ENCODE measurements at places on chromosomes 13 and 19.

- DNase-seq = no peak
- H3K4me1 ChIP-seq = no peaks in the 10 kb centered on the region
- no peaks in the 10 kb centered on the region for H3K27me3 ChIP-seq
- H3K36me3 ChIP-seq = no peaks in the 10 kb centered on the region
Observed at GRCh38 chr13:29681864-29682263, 86.4 kb upstream of the SLC7A1 start.

DNA sequence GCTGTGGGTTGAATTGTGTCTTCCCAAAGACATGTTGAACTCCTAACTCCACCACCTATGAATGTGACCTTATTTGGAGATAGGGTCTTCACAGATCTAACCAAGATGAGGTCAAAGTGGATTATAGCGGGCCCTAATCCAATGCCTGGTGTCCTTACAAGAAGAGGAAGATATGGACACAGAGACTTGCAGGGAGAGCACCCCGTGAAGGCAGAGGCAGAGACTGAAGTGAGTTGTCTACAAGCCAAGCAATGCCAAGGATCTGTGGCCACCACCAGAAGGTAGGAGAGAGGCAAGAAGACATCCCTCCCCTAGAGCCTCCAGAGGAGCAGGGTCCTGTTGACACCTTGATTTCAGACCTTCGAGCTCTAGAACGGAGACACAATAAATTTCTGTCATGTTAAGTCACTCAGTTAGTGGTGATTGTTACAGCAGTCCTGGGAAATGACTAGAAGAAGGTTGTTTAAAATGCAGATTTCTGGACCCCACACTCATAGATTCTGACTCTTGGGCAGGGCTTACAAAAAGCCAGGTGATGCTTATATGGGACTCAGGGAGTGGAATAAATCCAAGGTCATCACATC lies 70.6 kb downstream of the FGF9 start:
- H3K4me1 ChIP-seq = no peaks in the 10 kb centered on the region
- no peaks in the 10 kb centered on the region for H3K36me3 ChIP-seq
- no peak overlapping the region for H3K27ac ChIP-seq
- no peak for DNase-seq
- H3K27me3 ChIP-seq = no peaks in the 10 kb centered on the region
- no peak overlapping the region for H3K4me3 ChIP-seq

DNA sequence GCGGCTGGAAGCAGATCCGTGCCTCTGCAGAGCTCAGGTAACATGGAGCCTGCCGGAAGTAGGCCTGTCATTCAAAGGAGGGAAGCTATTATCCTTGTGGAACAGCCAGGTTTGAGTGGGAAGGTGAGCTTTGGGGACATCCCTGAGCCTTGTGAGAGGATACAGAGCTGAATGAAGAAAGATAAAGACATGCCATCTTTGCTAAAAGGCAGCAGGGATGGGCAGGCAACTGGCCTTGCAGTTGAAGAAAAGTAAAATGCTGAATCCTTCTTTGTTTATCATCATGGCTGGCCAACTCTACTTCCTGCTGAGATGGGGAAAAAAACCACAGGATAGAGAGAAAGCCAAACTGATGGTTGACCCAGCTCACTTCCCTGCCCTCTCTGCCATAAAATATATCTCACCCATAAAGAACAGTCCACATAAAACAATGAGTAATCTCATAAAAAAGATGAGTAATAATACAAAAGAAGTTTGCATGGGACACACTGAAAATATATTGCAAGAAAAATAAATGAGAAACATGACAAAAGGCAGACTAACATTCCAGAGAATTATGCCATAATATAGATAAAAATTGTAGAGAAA lies 226.3 kb downstream of the DLEU7 start:
- H3K27me3 ChIP-seq = no peaks in the 10 kb centered on the region
- peaks cover 1% of the 10 kb centered on the region for H3K4me1 ChIP-seq
- H3K27ac ChIP-seq = no peak overlapping the region
- no peak for DNase-seq
- H3K4me3 ChIP-seq = no peak overlapping the region

GRCh38 chr19:36008336-36008978 lies at the start of gene SYNE4:
Gene SYNE4, minus strand, starts transcription at chr19:36008813. Its CDS starts 132 bp downstream, at chr19:36008681.
- H3K4me3 ChIP-seq = peak within 1 kb of the TSS; percentile 40
- H3K27ac ChIP-seq = no peak within 1 kb of the TSS
- H3K4me1 ChIP-seq = peaks cover 1% of the 10 kb centered on the region
- no peaks in the 10 kb centered on the region for H3K27me3 ChIP-seq

Data from lung (tissue), 17 donors.